ENCODE measurements at places on chromosomes 11 and 22.

GRCh38 chr22:21014726-21015465 lies at the start of gene P2RX6:
P2RX6 (plus strand) TSS chr22:21015165; CDS start chr22:21015175, 10 bp downstream.
- DNase-seq: peak; percentile 53

DNA sequence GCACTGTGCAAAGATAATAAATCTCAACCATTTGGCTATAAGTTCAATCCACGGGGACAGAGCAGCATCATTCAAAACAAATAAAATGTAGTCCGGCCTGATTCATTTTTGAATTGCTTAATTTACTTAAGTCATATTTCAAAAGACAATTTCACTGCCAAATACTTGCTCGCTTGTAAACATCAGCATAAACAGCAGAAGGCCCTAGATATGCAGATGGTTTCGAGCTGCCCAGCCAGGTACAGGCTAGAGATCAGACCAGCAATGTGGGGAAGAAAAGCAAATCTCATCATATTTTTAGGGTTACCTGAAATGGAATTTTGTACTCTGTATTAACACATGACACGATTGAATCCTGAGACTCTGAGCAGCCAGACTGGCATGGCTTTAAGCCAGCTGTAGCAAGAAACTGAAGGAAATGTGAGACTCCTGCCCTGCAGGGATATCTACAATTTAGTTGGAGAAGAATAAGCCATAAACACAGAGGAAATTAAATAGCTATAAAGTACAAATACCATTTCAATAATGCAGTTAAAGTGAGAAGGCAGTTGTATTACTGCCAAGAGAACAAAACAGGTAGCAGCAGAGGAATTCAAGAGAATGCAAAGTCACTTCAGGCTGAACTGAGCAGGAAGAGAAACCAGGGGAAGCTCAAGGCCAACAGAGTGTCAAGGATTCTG lies 440.3 kb downstream of the ETS1 start:
- DNase-seq: no peak

DNA sequence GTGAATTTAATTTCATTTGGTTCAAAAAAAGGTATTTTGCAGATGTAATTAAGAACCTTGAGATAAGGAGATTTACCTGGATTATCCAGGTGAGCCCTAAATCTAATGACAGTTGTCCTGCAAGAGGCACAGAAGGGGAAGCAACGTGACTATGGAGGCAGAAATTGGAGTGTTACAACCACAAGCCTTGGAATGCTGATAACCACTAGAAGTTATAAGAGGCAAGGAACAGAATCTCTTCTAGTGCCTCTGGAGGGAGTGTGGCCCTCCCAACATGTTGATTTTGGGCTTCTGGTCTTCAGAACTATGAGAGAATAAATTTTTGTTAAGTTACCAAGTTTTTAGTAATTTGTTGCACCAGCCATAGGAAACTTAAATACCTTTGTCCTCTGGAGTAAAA lies 32.8 kb downstream of the RRM1 start:
- DNase-seq: no peak

GRCh38 chr22:35305525-35306070 lies 5.9 kb downstream of the TOM1 start:
- no peak for DNase-seq

- DNase-seq: no peak
Measured at GRCh38 chr11:131792243-131792642, 421.8 kb downstream of the NTM start.

- DNase-seq: no peak
Measured at GRCh38 chr11:635945-636510, 1.0 kb upstream of the DRD4 start.

- no peak for DNase-seq
Measured at GRCh38 chr11:76355172-76355571, 25.8 kb downstream of the THAP12 start.

GRCh38 chr22:27377501-27378295 lies 423.9 kb downstream of the MN1 start:
- DNase-seq: peak; percentile 63

GRCh38 chr11:106986261-106986660 lies 32.0 kb downstream of the GUCY1A2 start:
- no peak for DNase-seq

- no peak for DNase-seq
Measured at GRCh38 chr11:120539667-120540369, 28.3 kb downstream of the GRIK4 start.

DNA sequence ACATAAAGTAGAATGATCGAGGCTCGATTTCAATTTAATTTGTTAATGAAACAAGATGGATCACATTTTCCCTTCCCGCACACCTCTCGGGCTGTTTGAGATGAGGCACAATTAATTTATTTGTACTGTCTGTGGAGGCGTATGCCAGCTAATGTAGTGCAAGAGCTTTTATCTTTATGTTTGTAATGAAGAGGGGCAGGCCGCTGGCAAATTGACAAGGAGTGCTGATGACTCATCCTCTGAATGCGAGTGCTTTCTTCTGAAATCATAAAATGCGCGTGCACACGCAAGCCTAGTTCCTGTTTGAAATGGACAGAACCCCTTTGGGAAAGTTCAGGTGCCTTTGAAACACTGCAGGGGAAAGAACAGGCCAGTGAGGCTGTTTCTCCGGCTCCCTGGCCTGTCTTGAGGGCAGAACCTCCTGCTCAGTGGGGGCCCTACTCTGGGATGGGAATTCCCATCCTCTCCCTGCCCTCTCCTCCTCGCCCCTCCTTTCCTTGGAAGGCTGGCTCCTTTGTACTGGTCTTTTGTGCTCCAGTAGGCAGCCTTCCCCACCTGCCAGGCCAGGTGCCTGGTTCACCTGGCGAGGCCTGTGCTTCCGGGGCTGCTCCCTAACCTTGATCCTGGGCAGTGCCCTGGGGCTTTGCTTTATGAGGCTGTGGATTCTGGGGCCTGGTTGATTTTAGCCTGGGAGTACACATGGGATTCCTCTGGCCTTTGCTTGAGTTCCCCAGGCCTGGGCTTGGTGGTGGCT lies 50.3 kb downstream of the TEAD1 start:
- DNase-seq: no peak
